Breast epithelium (tissue), 4 donors: ENCODE measurements at places on chromosomes 2 and 18. TPM values are rescaled to one million over a fixed set of nuclear protein-coding genes. Genes with fewer than 3 reads are reported as not detected.
A peak's percentile ranks its signal among the peaks of the same experiment; 100 is the strongest.

DNA sequence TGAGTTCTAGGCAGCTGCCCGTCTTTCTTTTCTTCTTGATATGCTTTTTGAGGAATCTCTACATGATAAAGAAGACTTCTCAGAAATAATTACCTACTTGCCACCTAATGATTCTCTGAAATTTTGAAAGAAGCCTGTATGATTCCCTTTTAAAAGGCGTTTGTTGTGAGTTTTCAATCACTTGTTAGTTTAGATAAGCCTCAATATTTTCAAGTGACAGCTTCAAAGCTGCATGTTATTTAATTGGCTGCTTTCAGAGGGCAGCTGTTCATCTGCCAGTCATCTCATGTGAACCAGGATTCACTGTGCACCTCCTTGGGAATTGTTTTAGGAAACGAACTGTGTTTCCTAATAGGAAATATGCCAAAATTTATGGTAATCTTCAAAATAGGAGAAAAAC is 938.1 kb downstream of the CPS1 start:
- no peak overlapping the region for H3K27ac ChIP-seq
- no peaks in the 10 kb centered on the region for H3K36me3 ChIP-seq
- no peaks in the 10 kb centered on the region for H3K4me1 ChIP-seq
- H3K4me3 ChIP-seq, result no peak overlapping the region
- H3K27me3 ChIP-seq, result no peaks in the 10 kb centered on the region

GRCh38 chr2:179622635-179623300 is 238.6 kb downstream of the ZNF385B start:
- no peaks in the 10 kb centered on the region for H3K36me3 ChIP-seq
- no peak overlapping the region for H3K4me3 ChIP-seq
- no peak overlapping the region for H3K27ac ChIP-seq
- DNase-seq, result no peak
- H3K27me3 ChIP-seq, result no peaks in the 10 kb centered on the region
- H3K4me1 ChIP-seq, result no peaks in the 10 kb centered on the region

DNA sequence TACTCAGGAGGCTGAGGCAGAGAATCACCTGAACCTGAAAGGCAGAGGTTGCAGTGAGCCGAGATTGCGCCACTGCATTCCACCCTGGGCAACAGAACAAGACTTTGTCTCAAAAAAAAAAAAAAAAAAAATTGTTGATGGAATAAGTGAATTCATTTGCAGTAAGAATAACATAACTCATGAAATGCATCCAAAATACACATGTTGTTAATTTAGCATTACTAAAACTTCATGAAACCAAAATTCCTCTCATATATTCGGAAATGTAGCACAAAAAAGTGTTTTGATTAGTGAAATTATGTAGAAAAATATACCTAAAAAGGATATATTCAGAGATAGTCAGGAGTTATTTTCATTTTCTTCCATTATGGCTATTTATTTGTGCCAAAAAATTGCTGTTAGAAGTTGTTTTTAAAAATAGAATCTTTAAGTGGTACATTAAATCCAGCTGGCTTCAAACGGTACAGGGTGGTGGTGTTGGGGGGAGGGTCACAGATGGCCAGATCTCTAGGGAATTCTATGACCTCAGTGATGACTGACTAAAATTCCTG is 78.2 kb upstream of the UGP2 start:
- H3K27me3 ChIP-seq, result no peaks in the 10 kb centered on the region
- H3K4me3 ChIP-seq, result no peak overlapping the region
- H3K27ac ChIP-seq, result no peak overlapping the region
- DNase-seq, result no peak

DNA sequence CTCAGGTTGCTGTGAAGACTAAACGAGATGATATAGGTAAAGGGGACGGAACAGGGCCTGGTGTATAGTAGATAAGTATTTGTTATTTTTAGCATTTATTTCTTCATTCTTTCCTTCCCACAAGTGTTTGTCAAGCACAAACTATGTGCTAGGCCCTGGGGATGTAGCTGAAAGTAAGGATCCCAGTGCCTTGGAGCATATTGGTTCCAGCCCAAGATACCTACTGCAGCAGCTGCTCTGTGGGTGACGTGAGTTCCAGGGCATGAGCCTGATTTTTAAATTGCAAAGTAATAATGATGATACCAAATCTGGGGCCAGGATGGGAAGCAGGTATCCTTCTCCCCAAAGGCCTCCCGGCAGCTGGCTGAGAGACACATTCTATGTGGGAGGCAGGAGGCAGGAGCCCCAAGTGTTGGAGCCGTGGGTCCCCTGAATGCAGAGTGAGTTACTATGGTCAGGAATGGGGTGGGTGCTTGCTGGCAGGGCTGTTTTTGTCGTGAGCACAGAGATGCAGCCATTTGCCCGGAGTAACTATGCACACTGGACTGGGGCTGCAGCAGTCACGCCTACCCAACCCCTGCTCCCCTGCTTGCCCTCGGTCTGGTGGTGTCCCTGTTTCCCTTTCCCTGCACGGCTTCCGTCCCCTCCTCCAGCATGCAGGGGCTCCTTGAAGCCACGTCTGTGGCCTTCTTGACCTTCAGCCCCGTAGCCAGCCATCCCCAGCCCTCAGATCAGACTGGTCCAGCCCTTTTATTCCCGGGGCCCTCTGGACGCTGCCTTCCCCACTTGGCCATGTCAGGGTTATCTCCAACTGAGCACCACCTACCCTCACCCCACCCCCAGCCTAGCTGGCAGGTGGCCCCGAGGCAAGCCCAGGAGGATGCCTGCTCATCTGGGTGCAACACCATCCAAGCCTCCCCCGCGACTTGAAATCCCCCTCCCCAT is 52.4 kb downstream of the INHBB start:
- no peaks in the 10 kb centered on the region for H3K4me1 ChIP-seq
- H3K36me3 ChIP-seq, result no peaks in the 10 kb centered on the region
- peak overlapping the region; percentile 28 for H3K27ac ChIP-seq
- peak; percentile 48 for DNase-seq

GRCh38 chr2:239169311-239170048 is 231.3 kb downstream of the HDAC4 start:
- H3K36me3 ChIP-seq, result no peaks in the 10 kb centered on the region
- H3K27me3 ChIP-seq, result no peaks in the 10 kb centered on the region
- H3K4me3 ChIP-seq, result no peak overlapping the region
- no peak for DNase-seq
- H3K27ac ChIP-seq, result no peak overlapping the region

- no peak for DNase-seq
- H3K4me3 ChIP-seq, result no peak overlapping the region
- no peak overlapping the region for H3K27ac ChIP-seq
Measured at GRCh38 chr18:59938676-59939075, 38.9 kb downstream of the PMAIP1 start.

GRCh38 chr2:187774551-187775071 is 220.4 kb upstream of the TFPI start:
- no peaks in the 10 kb centered on the region for H3K36me3 ChIP-seq
- no peak overlapping the region for H3K27ac ChIP-seq
- H3K4me1 ChIP-seq, result no peaks in the 10 kb centered on the region
- H3K4me3 ChIP-seq, result no peak overlapping the region

DNA sequence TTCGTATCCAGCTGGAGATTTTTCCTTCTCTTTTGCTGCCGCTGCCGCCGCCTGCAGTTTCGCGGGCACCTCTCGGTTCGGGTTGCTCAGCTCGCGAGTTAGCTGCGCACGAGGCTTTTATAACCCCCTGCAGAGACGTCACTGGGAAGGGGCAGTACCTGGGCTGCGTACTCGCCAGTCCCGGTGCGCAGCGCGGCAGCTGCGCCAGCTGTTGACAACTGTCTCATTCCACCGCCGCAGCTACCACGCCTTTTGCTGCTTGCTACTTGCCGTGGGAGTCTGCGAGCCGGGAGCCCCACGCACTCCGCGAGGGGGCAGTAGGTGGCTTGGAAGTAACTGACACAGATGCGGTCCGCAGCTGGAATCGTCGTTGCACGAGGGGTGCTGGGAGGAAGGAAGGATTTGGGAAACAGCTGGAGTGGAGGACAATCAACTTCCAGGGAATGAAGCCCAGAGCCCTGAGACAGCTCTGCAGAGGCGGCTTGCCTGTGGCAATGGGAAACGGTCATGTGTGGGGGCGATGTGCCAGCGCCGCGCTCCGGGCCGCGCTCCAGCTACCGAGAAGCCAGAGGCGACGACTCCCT is at the start of gene TACR1:
TACR1 (minus strand) TSS at position 93 of the 584 bp plus-strand sequence. CDS start 586 bp downstream, outside the sequence.
- H3K27me3 ChIP-seq, result no peaks in the 10 kb centered on the region
- peaks cover 6% of the 10 kb centered on the region for H3K4me1 ChIP-seq
- no peak within 1 kb of the TSS for H3K27ac ChIP-seq
- DNase-seq, result peak; percentile 46
- H3K36me3 ChIP-seq, result no peaks in the 10 kb centered on the region
- H3K4me3 ChIP-seq, result peak within 1 kb of the TSS; percentile 27

DNA sequence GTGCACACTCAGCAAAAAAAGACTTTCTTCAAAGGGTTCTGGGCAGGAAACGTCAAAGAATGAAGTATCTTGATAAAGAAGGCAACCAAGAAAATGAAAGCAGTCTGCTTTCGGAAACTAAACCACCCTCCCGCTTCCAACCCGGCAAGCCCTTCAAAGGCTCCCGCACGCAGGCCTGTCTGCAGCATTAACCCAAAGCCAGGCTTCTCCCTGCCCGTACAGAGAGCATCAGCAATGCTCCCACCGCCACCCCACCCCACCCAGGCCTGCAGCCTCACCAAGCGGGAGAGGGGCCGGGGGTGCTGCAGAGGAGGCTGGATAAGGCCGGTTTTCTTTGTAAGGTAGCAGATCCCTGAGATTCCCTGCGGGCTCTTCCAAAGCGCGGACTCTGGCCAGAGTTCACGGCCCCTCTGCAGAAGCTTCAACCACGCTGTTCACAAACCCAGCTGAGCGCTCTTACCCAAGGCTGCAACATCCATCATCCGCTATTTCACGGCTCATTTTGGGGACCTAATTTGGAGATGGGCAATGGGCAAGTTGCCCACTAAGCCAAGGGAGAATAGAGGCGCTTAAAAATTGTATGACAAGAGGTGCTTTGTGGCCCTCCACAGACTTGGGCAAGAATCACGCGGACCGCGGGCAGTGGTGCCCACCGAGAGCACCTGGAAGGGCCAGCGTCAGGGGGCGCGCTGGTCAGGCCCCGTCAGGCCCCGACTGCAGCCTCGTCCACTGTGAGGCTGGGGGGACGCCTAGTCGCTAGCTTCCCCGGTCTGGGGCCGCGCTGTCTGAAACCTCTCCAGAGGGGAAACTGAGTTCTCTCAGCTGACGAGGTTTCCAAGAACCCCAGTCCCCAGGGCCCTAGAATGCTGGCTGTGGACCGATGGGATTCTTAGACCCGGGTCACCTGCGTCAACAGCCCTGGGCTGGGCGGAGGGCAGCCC is 225.4 kb upstream of the ID2 start:
- no peaks in the 10 kb centered on the region for H3K4me1 ChIP-seq
- no peak overlapping the region for H3K27ac ChIP-seq
- no peak for DNase-seq
- H3K4me3 ChIP-seq, result peak overlapping the region; percentile 20
- H3K36me3 ChIP-seq, result no peaks in the 10 kb centered on the region

DNA sequence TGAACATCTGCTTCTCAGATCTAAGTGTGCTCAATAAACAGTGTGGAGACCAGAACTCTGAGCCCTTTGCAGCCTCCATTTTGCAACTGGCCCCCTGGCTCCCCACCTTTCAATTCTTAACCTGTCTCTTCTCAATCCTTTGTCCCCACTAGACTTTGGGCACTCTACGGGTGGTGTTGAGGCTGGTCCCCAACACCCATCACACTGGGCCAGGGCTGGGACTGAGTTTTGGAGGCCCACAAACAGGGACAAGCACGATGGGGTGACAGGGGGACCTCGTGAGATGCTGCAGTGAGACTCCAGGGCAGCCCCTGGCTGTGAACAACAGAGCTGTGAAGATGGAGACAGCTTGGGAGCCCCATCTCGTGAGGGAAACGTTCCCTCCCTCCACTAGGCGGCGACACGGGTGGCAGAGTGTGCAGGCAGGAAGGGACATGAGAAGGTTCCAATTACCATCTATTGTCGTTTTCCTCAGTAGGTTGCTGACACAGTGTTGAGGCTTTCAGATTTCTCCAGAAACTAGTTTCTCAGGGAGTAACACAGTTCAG is 1.2 kb downstream of the ANKMY1 start:
- peak overlapping the region; percentile 46 for H3K4me3 ChIP-seq
- no peak overlapping the region for H3K27ac ChIP-seq
- no peaks in the 10 kb centered on the region for H3K36me3 ChIP-seq
- peak; percentile 50 for DNase-seq
- no peaks in the 10 kb centered on the region for H3K27me3 ChIP-seq
- peaks cover 4% of the 10 kb centered on the region for H3K4me1 ChIP-seq

- H3K4me1 ChIP-seq, result no peaks in the 10 kb centered on the region
- H3K36me3 ChIP-seq, result no peaks in the 10 kb centered on the region
- H3K4me3 ChIP-seq, result no peak overlapping the region
Measured at GRCh38 chr2:144659731-144660275, 139.9 kb upstream of the ZEB2 start.

DNA sequence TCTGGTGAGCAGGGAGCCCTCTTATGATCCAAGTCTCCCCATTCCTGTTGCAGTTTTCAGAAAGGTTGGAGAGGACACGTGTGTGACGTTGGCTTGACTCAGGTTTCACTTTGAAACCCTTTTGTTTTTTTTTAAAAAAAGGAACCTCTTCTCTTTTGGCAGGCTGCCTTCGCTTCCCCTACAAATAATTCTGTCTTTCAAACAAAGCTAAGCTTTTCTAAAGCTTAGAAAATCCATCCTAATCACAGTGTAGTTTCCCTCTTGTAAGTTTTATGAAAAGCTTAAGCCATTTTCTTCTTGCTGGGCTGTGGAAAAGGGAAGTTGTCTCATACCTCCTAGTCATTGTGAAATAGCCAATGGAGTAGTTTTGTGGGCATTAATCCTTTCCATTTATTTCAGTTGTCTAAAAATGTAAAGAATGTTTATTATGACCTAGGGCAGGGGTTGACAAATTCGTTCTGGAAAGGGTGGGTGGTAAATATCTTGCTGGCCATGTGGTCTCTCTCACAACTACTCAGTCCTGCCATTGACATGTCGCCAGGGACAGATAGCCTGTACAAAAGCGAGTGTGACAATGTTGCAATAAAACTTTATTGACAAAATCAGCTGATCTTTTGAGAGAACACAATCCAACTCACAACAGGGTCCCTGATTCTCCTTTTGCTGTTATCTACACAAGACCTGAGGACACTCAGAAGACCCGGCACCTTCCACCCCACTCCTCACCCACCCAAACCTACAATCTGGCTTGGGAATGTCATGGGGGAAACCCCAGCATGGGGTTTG is 878.8 kb downstream of the RNF144A start:
- peak overlapping the region; percentile 68 for H3K27ac ChIP-seq
- no peak overlapping the region for H3K4me3 ChIP-seq
- no peak for DNase-seq
- H3K4me1 ChIP-seq, result no peaks in the 10 kb centered on the region

Gene INPP1
- 15.5 TPM for total RNA-seq

Gene SYT4
- total RNA-seq, result not detected

Gene RSAD2
- total RNA-seq, result 4.8 TPM

Gene MROH2A
- total RNA-seq, result not detected

Gene SP3
- 134 TPM for total RNA-seq

Gene SERPINB3
- total RNA-seq, result not detected

Gene TOGARAM2
- total RNA-seq, result 0.15 TPM

Gene MYOM1
- 6.9 TPM for total RNA-seq

Gene BIN1
- 30.1 TPM for total RNA-seq

Gene EPG5
- 38.7 TPM for total RNA-seq

Gene ARHGAP15
- total RNA-seq, result 13.4 TPM

Gene AMER3
- not detected for total RNA-seq

Gene CDH19
- total RNA-seq, result 12.9 TPM

Gene DSG4
- total RNA-seq, result not detected

Gene SERPINB4
- total RNA-seq, result 0.66 TPM
